ENCODE measurements at places on chromosomes 3 and 15.

DNA sequence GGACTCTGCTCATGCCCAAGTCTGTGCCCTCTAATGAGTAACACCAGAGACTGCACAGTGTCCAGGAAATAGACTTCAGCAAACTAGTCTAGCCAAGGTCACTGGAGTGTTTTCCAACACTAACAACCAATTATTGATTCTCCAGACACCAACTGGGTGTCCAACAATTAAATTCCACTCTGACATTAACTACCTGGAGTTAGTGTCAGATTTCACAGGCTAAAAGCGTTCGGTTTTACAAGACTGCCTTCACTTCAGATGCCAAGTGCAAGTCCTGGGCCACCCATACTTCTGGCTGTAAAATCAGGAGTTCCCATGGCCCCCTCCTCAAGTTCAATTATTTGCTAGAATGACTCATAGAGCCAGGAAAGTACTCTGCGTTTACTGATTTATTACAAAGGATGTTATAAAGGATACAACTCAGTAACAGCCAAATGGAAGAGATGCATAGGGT is 20.8 kb upstream of the CFAP161 start:
- no peak for DNase-seq

DNA sequence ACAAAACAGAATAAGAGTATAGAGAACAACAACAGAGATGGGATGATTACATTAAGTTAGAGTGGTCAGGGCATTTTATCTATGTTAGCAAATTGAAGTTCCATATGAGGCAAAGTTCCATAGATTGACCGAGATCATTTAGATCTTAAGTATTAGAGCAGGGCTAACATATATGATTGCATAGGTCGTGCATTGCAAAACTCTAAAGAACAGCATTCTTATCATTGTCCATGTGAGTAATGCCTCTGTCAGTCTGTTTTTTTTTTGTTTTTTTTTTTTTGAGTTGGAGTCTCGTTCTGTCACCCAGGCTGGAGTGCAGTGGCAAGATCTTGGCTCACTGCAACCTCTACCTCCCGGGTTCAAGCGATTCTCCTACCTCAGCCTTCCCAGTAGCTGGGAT is 341.7 kb upstream of the KCNH8 start:
- no peak for DNase-seq

DNA sequence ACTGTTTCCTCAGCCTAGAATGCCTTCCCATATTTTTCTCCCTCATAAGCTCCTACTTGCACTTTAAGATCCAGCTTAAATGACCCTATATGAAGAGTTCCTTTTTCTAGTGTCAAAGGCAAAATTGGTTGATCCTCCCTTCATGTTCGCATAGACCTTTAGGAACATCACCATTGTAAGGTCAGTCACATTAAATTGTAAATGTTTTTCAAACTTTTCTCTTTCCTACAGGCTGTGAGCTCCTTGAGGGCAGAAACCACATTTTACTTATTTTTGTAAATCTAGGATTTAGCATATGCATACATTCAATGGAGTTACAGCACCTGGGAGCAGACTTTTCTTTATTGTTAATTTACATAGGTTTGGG is 813 bp downstream of the SMCO1 start:
- no peak for DNase-seq

DNA sequence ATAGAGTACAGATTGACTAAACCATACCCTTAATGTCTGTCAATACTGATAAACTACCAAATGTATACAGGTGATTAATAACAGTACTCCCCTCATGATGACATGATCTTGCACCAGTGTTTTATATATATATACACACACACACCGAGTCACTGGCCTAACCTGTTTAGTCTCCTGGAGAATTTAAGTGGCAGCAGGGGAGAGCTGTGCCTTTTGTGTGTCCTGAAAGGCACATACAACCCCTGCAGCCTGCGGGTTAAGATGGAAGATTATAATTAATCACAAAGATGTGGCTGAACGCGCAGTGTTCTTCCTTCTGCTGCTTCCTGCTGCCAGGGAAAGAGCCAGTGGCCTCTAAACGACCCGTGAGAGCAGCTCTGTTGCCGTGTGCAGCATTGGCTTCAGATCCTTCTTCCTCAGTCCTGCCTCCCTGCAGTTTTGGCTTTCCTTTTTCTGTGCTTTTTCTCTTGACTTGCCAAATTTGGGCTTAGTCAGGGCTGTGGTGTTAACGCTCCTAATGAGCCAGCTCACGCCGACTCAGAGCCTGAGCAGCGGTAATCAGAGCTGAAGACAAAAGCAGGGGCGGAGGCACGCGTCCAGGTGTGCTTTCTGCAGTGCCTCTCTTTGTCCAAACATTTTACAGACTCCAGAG is 42.5 kb upstream of the UBE3A start:
- peak; percentile 36 for DNase-seq

DNA sequence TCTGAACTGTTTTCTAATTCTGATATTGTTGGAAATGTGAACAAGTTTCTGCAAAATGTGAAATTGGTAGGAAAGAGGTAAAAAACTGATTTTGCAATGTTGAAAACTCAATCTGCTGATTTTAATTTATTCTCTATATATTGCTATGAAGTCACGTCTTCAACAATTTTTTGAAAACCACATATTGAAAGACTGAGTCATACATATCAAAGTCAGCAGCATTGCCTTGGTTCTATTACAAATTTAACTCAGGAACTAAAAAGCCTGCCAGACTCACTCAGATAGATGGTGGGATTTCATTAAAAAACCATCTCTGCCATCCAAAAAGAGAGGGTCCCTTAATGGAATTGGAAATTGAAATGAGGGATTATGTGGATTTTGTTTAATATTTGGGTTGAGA is 351.4 kb downstream of the CNTN3 start:
- DNase-seq = no peak
